ENCODE measurements at places on chromosomes 3 and 15.

DNA sequence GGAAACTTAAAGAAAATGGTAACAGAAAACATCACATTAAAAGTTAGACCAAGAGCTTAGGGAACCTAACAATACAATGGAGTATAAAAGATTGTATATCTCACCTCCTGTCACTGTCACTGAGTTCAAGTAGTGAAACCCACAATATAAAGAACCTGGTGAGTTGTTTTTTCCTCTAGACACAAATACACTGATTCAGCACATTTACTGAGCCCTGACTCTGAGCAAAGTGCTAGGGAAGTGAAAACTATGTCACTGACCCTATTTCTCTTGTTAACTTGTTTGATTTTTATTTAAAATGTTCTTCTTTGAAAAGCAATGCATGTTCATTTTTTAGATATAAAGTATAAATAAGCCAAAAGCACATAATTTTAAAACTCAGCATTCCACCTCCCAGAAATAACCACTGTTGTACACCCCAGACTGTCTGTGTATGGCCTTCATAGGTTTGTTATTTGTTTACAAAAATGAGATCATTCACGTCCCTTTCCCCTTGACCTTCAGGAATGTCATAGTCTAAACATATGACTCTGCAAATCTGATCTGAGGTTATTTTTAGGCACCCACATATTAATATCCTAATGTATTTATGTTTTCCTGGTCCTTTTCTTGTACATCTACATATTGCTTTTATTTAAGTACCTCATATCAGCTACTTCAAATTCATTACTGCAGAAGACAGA, 69.2 kb upstream of the CSTA start:
- DNase-seq, result no peak

DNA sequence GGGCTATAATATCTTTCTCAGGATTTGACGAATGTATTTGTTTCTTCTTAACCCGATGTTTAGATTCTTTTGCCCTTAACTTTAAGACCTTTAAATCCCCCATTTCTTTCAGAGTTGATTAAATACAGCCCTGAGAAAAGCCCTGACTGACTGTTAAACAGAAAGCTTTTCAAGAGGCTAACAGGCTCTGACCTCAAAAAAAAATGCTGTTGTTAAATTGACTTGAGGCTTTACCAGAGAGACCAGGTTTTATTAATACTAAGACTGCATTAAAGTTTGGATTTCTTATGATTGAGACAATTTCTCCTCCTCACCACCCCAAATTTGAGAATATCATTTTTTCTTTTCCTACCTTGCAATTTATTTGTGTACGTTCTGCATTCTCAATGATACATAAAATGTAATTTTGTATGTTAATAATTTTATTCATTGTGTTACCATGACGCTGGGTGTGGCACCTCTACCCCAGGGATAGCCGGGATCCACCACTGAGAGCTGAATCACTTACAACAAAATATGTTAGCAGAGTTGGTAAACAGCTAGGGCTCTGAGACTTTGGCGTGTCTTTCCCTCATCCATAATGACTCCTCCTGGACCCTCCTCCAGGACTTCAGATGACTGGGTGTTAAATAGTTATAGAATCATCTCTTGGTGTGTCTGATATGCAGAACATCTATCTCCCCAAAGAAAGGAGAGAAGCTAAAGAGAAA, 753.5 kb downstream of the NAALADL2 start:
- no peak for DNase-seq

DNA sequence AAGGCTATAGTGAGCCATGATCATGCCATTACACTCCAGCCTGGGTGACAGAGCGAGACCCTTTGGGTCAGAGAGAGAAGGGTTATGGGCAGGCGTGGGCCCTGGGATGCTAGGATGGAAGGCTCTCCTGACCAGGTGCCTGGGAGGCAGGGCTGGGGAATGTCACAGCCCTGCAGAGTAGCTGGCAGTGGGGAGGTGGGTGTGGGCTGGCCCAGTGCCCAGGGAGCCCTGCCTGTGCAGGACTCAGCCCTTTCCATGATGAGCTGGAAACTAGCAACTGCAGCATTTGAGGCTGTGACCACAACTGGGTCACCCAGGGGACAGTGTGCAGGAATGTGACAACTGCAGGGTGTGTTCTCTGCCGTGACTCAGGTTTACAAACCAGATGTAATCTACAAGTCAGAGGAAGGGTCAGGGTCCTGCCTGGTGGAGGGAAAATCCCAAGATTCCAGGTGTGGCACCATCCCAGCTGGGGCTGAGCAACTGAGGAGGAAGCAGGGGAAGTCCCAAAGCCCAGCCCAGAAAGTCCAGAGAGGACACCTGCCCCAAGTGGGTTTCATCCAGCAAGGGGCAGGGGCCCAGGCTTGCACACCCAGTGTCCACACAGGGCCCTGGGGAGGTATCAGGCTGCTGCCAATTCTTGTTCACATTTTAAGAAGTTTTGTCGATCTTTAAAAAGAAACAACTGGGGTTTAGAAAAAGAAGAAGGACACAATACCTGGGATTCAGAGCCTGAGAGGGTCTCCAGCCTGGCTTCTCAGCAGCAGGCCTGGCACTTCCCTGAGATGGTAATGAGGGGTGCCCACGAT, 45.5 kb downstream of the SLC28A1 start:
- no peak for DNase-seq

DNA sequence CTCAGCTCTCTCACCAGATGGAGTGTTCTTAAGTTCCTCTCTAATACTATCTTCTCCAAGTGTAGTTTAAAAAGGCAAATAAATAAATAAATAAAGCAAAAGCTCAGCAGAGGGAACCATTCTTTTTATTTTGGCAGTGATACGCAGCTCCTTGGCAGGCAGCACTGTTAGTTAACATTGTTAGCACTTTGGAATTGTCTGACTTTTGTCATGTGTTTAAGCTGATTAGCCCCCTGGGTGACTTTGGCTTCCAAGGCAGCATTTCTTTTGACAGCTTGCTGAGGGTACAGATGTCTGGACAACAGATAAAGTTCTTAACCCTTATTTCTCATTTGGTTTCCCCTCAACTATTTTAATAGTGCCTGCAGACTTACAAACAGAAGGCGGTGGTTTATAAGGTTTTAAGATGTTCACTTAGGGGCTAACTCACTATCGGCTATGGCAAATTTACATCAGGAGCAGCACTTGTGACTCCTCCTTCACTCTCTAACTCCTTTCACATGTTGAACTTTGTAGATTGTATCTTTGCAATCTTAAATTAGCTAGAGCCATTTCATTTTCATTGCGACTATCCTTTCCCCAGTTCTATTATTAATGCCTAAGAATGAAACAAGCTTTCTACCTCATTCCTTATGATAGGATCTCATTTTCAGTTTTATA, 213.4 kb downstream of the ZBBX start:
- peak; percentile 2 for DNase-seq

DNA sequence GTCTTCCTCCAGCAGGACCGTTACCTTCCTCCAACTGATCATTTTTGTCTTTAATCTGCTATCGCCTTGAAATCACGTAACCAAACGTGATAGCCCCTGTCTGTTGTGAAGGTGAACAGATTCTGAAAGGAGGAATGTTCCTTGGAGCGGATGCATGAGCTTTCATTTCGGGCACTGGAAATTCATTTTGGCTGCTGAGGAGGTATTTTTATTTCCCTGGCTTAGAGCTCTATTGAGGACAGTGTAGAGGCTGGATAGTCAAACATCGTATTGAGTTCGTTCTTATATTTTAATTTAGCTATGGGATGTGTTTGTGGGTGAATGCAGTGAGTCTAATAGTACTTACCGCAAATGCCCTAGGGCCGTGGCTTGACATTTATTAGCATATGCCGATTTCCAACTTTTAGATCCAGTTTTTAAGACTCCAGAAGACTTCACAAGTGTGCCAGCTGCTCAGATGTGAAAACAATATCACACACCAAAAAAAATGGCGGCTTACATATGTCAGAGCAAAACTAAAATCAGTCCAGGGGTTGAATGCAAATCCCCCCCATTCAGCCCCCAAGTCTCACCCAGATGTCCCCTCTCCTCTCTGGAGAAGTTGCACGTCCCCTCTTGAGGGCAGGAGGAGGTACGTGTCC, 22.1 kb downstream of the CPN2 start:
- DNase-seq, result no peak

DNA sequence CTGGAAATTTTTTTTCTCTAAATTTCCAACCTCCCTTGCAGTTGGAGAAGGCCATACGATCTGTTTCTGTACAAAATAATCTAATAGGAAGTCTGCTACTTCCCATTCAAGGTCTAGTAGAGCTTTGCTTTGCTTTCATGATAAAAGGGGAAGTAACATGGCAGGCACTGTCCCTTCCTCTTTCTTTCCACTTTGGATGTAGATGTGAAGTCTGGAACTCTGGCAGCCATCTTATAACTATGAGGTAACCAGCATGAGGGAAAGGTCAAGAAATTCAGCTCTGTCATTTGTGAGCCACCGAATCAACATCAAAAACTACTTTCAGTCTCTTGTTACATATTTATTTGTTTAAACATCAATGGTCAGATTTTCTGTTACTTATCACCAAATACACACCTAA, 156.3 kb downstream of the MTHFS start:
- DNase-seq, result no peak

GRCh38 chr3:107846279-107846852, 244.5 kb downstream of the CD47 start:
- no peak for DNase-seq

GRCh38 chr3:119585856-119586570, 6.7 kb downstream of the ADPRH start:
- DNase-seq, result no peak

- DNase-seq, result no peak
Observed at GRCh38 chr15:67331676-67332075, 77.1 kb downstream of the IQCH start.

DNA sequence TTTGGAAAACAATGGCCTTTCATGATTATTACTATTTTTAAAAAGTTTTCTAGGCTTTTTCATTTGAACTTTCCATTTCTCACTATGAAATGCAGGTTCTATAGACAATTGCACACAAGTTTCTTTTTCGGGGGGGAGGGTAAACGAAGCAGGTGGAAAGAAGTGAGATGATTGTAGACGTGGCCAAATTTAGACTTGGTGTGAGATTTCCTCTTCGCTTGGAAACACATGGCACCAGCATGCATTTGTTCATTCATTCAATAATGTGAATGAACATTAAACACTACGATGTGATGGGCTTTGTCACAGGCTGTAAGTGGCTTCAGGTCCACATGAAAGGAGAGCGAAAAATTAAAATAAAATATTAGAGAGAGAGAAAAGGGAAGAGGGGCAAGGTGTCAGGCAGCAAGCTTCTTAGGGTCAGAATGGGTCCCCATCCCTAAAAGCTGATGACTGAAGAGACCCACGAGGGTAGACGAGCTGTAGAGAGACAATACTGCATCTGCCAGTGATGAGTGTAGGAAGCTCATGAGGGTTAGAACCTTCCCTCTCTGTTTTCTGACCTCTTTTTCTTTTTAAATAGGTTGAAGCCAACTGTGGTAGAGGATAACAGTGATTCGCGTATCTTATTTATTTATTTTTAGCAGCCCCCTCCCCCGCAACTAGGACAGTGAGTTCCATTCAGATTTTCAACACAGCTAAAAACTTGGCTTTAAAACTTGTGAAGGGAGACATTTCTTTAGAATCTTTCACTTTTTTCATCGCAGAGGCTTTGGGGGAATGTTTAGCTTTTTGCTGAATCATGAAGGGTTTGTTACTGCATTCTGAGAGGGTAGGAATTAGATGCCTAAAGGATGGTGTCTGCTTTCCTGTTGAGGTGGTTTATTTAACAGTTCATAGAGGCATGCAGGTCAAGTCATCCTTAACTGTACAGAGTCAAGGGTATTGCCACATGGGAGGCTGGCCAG, 36.2 kb downstream of the GAP43 start:
- DNase-seq, result no peak

DNA sequence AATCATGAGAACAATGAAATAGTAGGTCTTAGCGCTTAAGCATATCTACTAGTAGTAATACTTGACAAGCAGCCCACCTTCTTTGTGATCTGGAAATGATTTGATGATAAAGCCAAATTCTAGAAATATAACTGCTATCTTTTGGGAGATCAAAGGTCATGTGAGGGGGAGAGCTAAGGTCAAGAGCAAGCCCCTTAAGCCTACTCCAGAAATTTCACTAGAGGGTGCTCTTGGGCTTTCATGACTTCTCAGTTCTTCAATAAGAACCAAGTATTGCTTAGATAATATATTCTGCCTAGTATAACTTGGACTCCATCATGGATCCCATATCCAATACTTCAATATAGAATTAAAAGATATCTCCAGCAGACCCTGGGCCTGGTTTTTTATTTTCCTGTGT, 319.6 kb downstream of the ZBTB20 start:
- DNase-seq, result no peak

DNA sequence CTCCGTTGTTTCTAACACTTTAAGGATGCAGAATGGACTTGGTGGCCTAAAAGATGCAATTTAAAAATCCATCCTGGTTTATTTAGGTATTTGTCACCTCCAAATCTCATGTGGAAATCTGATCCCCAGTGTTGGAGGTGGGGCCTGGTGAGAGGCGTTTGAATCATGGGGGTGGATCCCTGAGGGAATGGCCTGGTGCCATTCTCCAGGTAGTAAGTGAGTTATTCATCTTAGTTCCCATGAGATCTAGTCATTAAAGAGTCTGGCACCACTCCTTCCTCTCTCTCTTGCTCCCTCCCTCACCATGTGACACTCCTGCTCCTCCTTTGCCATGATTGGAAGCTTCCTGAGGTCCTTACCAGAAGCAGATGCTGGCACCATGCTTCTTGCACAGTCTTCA, 339.1 kb downstream of the NTRK3 start:
- no peak for DNase-seq

DNA sequence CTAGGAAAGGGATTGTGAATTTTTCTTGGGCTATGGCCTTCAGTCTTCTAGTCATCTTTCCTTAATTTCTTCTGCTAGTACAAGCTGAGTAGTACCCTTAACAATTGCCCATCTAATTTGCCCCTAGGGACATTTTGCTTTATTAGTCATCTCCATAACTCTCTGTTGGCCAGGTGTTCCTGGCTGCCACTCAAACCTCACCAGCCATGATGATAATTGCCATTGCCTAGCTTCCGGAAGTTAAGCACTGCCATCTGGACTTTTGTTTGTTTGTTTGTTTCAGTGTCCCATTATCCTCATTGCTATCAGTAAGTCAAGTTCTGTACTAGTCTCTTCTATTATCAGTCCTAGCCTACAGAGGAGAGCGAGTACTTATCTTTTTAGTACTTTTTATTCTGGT, 36.6 kb upstream of the UBL7 start:
- DNase-seq, result no peak

GRCh38 chr3:125374501-125374995, 577 bp downstream of the ZNF148 start:
- DNase-seq, result peak; percentile 75

DNA sequence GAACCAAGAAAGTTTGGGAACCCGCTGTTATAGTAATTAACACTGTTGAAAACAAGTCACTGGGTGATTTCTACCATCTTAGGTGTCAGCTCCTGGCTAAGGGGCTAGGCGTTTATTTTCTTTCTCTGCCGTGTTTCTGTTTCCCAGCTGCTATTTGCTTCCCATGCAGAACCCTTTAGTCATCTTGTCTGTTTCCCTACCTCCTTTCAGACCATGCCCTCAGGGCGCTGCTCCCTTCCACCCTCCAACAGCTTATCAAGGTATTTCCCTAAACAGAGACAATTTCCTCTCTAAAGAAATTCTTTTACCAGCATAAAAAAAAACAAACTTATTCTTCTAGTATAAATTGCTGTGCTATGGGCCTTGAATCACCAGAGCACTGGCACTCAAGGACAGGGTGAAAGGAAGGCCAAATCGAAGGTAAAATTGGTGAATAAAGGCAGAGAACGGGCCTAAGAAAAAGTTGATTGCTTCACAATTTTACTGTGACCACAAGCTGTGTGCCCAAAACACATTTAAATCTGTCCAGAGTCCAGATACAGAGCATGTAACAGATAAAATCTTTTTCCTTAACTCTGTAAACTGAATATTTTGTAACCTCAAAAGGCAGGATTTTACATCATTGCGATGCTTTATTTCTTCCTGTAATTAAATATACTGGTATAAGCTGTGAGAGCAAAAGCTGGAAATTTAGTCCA, 319.2 kb downstream of the ZNF621 start:
- DNase-seq, result no peak
